ENCODE measurements at places on chromosomes 2 and 18. TPM values are rescaled to one million over a fixed set of nuclear protein-coding genes. Genes with fewer than 3 reads are reported as not detected.

DNA sequence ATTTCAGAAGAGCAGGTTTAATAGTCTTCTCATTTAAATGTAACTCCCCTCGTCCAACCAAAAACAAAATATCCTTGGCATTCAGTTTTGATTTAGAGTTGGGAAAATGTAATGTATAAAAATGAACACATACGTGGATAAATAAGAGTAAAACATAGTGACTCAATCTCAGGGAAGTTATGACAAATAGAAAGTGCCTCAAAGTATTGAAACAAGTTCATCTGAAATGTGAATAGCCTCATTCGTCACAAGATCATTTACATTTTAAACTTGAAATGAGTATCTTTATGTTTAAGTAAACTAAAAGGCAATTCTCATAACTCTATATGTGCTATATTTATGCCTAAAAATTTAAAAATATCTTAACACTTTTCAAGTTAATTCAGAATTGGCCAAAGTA is 122.2 kb upstream of the SMAD7 start:
- no peak for DNase-seq

GRCh38 chr18:74310411-74310810 is 5.2 kb upstream of the C18orf63 start:
- no peak for DNase-seq

DNA sequence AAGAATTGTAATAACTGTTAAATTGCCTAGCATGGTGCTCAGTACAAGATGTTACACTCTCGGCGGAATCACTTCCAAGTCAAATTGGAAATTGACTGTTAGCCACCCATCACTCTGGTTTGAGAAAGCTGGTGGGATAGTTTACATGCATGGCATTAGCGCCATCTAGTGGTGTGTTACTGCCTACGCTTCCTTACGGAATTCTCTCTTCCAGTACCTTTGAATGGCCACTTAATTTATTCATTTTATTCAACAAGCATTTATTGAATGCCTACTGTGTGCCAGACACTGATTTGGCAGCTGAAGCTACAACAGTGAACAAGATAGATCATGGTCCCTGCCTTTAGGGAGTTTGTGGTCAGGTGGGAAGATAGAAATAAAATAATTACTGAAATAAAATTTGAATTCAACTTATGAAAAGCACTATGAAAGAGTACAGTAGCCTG is 171.2 kb downstream of the TMEM247 start:
- peak; percentile 62 for DNase-seq

DNA sequence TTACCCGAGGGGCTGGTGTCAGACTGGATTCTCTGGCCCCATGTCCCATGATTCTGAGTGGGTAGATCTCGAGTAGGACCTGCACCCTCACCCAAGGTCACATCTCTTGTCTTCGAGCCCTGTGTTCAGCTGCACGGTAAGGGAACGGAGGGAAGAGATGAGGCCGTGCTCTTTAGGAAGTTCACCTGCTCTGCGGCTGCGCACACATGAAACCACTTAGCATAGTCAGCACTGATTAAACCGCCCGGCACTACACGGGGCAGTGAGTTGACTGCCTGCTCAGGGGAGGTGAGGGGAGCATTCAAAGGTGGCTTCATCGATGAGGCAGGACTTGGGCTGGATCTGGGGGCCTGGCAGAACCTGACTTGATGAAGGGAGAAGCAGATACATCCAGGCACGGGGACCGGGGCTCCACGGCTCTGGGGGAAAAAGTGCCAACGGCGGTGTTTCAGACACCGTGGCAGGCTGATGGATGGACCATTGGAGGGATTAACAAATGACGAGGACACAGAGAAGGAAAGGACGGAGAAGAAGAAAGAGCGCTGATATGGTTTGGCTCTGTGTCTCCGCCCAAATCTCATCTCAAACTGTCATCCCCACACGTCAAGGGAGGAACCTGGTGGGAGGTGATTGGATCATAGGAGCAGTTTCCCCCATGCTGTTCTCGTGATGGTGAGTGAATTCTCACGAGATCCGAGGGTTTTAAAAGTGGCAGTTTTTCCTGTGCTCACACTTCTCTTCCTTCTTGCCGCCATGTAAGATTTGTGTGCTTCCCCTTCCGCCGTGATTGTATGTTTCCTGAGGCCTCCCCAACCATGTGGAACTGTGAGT is 248.6 kb downstream of the CYP26B1 start:
- DNase-seq = no peak

The CABYR gene
- 7.8 TPM for total RNA-seq

Measured in astrocyte (in vitro differentiated cells and primary cell).